Liver (tissue), 10 donors: ENCODE measurements at places on chromosomes 1 and 21.

DNA sequence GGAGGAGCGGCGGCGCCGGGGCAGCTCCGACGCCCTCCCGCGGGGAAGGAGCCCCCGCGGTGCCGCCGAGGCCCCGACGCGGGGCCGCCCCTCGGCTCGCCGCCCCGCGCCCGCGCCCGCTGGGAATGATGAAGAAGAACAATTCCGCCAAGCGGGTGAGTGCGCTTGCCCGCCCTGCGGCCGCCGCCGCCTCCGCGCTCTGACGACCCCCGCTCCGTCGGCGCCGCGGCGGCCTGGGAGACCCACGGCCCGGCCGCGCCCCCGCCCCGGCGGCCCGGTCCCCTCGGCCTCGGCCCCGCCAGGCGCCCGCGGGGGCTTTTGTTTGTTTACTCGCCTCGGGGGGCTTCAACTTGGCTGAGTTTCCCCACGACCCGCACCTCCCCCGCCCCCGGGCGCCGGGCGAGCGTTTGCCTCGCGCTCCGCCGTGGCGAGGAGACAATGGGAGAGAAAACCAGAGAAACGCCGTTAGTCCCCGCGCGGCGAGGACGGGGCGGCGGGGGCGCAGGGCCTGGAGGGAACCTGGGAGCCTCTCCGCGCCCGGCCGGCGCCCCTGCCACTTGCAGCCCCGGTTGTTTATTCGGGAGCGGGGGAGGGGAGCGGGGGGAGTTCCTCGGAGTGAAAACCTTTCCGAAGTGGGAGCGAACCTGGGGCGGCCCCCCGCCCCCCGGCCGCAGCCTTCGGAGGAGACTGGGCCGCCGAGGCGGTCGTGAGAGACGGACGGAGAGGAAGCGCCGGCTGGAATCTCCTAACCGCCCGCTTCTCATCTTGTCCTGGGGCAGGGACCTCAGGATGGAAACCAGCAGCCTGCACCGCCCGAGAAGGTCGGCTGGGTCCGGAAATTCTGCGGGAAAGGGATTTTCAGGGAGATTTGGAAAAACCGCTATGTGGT, 661 bp downstream of the PLEKHO1 start:
- DNase-seq, result no peak

- no peak for DNase-seq
These were observed 237.0 kb upstream of the HOOK1 start for GRCh38 chr1:59577774-59578173.

DNA sequence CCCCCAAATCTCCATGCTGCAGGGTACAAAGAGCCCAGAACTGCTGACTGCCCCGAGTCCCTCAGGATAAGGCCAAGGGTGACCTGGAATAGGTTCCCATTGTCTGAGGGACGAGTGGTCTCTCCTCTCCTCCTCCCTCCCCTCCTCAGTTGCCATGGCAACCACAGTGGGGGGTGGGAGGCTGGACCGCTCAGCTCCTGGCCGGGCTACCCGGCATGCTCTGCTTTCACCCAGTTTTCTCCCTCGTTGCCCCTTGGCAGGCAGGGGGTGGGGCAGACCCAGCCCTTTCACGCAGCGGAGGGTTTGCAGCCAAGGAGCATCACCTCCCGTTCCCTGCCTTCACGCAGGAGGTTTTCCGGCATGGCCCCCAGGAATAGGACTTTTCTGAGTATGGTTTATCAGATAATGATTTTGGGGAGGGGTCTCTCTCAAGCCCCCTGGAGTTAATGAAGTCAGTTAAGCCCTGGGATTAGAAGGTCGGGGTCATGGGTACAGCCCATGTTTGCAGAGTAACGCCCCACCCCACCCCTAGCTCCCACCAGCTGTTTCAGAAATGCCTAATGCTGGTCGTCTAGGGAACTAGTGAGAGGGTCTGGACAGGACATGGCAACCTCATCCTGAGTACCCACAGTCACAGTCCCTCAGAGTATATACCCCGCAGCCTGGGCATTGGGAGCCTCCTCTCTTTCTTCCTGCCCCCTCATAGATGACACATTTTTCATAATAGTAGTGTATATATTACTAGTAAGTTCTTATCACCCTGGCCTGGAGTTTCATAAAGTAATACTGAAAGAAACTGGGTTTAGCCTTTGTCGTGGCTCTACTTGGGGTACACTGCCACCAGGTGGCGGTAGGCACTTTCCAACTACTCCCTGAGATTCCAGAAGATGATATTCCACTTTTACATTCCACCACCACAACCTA, 20.7 kb downstream of the C1QB start:
- peak; percentile 46 for DNase-seq

DNA sequence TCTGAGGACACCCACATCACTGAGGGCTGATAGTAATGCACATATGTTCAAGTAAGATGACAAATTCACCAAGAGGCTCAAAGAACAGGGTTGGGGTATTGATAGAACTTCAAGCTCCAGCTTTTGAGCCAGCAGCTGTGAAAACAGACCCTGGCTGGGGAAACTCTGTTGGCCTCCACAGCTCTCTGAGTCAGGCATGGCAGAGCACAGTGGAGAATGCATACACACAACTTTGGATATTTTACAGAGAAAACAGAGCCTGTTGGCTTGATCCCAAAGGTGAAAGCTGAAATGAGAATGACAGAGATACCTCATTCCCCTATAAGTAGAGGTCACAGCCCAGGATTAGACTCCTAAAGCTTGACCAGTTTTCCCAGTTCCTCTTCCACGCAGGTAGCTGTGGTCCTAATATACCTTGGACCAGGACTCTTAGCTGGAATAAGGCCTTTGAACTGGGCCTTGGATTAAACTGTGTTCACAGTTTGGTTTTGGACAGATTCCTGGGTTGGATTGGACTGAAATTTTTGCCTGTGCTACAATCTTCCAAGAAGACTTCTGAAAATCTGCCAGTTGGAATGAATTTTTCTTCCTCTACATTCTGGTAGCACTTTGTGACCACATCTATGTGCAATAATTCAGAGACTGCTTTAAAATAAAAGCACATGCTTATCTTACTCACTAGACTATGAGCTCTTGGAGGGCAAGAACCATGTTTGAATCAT, 101.6 kb upstream of the HMGB4 start:
- no peak for DNase-seq

DNA sequence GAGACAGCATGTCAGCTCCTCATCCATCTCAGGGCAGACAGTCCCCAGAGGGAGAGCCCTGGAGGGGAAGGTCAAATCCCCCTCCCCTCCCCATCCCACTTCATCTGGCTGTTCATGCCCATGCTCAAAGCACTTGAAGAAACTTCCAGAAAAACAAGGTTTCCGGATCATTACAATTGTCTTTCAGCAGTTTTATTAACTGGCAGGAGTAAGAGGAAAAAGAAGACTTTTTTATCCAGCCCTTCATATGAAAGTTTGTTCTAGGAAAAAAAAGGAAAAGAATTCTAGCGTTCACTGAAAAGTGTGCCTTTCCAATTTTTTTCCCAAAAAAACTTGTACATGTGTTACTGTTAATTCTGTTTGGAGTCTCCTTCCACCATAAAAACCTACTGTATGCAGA, 145.7 kb upstream of the TIAM1 start:
- DNase-seq, result no peak

DNA sequence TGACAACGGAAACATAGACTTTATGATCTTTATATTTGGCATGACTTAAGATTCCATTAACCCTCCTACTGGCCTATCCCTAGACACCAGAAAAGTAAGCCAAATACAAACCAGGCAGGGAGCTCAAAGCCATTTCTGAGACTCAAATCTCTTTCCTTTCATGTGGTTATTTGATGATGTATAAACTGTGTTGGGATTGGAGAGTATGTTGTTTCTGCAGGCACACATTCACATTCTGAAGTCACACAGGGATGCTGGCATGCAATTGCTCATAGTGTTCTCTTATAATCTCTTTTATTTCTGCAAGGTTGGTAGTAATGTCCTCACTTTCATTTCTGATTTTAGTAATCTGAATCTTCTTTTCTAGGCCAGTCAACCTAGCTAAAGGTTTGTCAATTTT, 5.8 kb downstream of the ZMYND12 start:
- DNase-seq, result no peak

GRCh38 chr1:7421471-7422075, 349.5 kb upstream of the VAMP3 start:
- DNase-seq, result no peak

DNA sequence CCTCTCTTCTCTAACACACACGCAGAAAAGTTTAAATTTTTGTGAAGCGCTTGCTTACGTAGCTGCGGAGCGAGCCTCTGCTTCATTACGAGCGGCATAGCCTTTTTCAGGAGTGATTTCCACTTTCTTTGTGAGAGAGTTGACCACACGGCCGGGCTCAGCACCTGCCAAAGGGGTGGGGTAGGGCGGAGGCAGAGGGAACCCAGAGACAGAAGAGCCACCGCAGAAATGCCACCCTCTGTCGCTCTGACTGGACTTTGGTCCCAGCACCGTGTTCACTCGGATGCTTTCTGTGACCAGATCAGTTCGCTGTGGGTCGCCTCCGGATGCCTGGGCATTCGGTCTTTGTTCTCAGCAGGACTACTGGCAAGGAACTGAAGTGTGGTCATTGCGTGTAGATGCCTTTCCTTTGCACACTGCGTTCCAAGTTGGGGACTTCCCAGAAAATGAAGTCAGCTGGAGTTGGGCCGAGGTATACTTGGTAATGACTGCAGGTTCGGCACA, 883 bp downstream of the CHODL start:
- DNase-seq, result no peak

GRCh38 chr1:52677076-52677806, 20.9 kb downstream of the COA7 start:
- no peak for DNase-seq

DNA sequence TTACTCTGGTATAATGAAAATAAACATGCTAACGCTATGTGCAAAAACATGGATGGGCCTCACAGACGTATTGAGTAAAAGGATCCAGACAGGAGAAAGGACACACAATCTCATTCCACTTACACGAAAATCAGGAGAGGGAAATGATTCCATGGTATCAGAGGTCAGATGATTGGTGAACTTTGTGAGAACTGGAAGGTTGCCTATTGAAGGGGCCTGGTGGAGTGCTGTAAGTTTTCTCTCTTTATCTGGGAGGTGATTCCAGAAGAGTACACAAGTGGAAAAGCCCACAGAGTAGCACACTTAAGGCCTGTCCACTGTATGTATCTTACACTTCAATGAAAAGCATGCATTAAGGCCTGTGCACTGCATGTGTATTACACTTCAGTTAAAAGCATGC, 9.6 kb downstream of the GSTM2 start:
- no peak for DNase-seq

DNA sequence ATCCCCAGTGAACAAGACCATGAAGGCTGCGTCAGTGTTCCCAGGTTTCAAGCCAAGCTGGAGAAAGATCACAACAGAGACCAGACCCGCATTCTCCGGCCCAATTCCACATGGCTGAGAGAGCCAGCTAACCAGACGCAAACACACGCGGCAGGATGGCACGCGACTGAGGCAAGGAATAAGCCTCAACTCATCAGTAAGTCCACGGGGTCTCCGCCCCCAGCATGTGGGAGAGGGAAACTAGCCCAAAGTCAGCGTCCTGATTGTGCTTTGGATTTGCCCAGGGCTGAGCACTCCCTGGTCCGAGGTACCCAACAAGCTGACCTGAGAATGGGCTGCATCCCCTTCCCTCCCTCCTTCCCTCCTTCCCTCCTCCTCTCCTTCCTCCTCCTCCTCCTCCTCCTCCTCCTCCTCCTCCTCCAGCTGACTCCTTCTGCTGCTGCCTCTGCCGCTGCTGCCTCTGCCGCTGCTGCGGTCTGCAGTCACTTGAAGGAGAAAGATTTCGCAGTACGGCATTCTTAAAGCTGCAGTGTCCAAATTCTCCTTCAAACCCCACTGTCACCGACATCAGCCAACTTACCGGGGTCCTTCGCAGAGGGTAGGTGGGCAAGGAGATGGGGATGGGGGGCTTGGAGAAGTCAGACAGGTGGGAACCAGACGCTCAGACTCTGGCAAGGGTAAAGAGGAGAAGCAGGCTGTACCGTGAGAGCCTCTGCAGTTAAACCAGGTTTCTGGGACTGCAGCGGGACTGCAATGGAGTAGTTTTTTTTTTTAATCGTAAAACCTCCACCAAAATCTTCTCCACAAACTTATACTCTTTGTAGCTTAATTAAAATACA, 33.0 kb upstream of the H6PD start:
- no peak for DNase-seq

- DNase-seq, result no peak
These were observed 53.6 kb upstream of the RWDD3 start for GRCh38 chr1:95180371-95180770.

- DNase-seq, result peak; percentile 56
These were observed 101.4 kb upstream of the VAMP3 start for GRCh38 chr1:7669559-7670311.

DNA sequence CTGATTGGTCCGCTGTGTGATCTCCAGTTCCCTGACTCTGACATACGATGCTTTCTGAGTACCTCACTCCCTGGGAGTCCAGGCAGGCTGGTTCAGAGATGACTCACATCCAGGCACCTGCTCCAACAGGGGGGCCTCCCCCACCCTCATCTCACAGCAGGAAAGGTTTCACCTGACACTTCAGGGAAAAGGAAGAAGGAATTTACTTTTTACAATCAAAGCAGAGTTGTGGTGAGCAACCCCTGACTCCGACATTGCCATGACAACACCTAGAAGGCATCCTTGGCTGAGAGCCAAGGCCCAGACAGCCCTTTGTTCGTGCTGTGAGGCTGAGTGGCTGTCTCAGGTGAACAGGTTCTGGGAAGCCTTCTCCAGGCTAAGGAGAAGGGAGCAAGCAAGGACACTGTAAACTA, 164.6 kb upstream of the GJB5 start:
- no peak for DNase-seq

DNA sequence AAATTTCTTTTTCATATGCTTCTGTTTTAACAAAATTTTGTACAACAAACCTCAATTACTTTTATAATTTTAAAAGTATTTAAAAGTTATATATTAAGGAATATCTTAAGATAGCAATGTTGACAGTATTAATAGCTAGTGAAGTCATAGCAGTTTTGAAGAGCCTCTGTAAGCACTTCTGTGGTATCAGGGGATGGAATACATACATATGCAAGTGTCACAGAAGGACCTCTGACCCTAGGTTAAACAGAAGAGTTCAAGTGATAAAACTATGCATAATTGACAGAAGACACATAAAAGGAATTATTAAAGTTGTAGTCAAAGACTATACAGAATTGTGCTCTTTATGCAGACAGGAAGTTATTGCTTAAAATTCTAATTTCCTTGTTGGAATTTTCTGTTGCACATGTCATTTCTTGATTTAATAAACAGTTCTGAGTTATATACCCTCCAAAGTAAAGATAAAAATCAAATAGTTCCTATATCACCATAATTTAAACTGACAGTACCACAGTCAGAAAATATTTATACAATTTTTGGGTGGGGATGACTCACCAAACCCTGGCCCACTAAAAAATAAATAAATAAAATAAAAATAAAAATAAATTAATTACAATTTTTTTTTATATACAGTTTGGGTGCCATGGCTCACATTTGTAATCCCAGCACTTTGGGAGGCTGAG, 27.1 kb downstream of the IPP start:
- no peak for DNase-seq

GRCh38 chr1:8669606-8670335, 147.7 kb downstream of the RERE start:
- DNase-seq, result no peak

- DNase-seq, result no peak
These were observed 26.0 kb upstream of the BCL9 start for GRCh38 chr1:147515045-147515869.

- DNase-seq, result no peak
These were observed 121.7 kb downstream of the ZZZ3 start for GRCh38 chr1:77560741-77561140.
